NCI-H1105 (cell line): ENCODE measurements at places on chromosomes 7 and 10.

DNA sequence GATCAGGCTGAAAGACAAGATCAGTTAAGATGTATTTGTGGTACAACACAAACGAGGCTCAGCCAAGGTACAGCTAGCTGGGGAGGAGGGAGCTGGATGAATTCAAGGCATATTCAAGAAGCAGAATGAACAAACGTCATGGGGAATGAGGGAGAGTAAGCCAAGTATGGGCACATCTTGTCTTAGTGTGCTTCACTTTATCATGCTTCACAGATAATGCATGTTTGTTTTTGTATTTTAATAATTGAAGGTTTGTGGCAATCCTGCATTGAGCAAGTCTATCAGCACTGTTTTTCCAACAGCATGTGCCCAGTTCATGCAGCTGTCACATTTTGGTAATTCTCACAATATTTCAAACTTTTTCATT, 135.4 kb downstream of the HIBADH start:
- no peak for DNase-seq

GRCh38 chr7:103121641-103122040, 27.3 kb downstream of the NAPEPLD start:
- DNase-seq, result no peak

DNA sequence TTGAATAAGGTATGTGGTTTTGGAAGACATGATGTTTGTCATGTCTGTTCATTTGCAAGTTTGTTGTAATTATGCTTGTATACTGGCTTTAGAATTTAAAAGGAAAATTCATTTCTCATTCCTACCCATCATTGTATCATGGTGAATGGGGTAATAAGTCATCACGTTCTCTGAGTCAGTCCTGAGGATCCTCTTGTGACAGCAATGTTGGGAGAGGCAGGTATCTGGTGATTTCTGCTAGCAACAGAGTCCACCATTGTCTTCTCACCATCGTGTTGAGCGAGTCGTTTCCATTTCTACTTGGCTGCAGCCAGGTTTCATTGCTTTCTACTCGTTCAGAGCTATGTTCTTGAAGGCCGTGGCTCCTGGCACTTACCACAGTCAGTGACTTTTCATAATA, 16.3 kb downstream of the CUL1 start:
- DNase-seq, result no peak

DNA sequence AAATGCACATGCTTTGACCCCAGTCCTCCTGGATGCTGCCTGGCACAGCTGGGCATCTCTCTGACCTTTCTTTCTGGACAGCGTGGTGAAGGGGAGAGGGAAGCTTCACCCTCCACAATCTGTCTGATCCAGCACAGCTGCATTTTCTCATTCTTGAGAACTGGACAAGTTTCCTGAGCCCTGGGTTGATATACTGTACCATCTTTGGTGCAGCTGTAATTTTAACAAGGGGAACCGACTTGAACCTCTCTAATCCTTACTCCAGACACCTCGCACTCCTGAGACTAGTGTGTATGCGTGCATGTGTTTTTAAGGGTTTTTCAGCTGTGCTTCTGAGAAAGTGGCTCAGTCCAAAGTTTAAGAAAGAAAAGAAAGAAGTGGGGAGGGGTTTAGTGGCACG, 655.7 kb downstream of the INHBA start:
- no peak for DNase-seq

DNA sequence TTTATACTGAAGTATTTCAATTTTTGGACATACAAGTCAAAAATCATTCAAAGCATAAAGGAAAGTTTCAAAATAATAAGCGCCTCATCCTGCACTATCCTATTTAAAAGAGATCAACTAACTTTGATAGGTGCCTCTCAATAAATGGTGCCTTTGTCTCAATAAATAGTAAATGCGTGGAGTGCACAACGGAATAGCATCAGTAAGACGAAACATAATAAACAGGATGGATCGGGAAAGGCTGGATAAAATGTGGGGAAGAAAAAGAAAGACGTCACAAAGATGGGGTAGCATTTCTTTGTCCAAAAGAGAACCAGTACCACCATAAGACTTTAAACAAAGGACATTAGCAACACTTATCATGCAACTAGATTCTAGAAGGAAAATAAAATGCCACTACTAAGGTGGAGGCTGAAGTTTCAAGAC, 571 bp upstream of the PRKAR2B start:
- DNase-seq, result no peak

DNA sequence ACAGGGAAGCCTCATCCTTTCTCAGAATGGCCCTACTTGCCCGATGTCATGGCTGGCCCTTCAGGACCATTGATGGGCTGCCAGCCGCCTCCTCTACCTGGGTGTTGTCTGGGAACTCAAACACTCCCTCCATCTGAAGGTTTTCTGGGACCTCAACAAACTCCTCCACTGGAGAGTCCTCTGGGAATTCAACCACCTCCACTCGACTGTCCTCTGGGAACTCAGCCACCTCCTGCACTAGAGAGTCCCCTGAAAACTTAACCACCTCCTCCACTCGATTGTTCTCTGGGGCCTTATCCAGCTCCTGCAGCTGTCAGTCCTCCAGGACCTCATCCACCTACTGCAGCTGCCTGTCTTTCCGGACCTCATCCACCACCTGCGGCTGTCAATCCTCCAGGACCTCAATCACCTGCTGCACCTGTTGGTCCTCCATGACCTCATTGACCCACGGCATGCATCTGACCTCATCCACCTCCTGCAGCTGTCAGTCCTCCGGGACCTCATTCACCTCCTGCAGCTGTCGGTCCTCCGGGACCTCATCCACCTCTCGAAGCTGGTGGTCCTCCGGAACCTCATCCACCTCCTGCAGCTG, 37.1 kb downstream of the MAT1A start:
- DNase-seq, result no peak

DNA sequence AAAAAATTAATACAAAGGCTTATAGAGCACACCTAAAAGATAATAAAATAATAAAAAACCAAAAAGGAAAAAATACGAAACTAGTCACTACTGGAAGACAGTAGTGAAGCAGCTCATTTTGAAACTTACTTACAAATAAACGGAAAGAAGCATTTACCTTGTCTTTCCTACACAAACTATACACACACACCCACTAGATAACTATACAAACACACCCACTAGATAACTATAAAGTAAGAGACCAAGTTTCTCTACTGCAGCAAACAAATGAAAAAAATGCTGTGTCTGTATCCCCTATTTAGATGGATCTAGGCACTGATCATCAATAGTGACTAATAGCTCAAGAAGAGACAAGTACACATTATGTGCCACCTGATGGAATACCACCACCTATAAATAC, 49.2 kb downstream of the KIF5B start:
- no peak for DNase-seq

DNA sequence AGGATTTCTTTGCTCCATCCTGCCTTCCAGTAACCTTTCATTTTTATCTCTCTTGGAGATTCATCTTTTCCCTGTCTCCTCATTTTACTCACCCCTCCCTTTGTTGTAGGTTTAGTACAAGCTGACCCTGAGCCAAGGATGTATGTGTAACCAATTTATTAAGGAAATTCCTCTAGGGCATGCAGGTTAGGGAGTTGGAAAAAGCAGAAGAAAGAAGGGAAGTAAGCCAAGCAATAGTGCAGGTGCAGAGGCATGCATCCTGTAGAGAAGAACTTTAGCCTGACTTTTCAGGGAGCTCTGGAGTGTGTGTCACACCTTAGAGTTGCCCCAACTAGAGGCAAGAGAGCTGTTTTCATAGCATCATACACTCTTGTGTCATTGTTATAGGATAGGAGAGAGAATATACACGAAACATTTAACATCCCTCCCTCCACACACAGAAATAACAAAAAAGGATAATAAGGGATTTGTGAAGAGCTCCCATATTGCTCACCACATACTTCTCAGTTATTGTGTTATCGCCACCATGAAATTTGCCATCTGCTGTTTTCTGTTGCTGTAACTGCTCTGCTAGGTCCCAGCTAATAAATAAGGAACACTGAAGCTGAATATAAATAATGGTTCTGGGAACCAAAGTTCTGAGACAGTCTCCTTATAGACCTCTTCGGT, 21.8 kb upstream of the SEMA3C start:
- no peak for DNase-seq

- DNase-seq, result no peak
Measured at GRCh38 chr7:52254396-52255010, 780.9 kb upstream of the POM121L12 start.

DNA sequence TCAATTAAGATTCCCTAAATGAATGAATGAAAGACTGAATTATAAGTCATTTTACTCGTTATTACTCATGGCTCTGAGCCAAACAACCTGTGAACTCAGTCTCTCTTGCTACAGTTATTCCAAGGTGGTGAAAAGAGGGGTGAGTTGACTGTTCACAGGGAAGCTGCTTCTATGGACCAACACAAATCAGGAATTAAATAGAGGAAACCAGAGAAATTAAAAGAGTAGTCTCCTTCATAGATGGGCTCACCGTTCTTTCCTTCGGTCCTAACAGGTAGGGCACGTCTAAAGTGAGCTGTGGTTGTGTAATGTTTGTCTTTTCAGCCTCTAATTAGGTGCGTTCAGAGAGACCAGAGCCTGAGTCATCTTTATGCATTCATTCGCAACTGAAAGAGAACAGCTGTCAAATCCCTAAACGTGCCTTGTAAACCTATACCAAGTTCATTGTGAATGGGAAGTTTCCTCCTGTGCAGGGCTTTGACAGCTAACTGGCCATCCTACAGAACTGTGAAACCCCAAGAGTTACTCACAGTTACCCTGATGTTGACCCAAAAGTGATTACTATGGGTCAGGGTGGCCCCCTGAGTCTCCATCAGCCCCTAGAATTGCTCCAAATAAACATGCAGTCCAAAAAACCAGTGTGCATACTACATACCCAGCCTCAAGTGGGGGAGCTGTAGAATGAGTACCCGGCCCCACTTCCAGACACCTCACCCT, 18.2 kb upstream of the C10orf53 start:
- no peak for DNase-seq

DNA sequence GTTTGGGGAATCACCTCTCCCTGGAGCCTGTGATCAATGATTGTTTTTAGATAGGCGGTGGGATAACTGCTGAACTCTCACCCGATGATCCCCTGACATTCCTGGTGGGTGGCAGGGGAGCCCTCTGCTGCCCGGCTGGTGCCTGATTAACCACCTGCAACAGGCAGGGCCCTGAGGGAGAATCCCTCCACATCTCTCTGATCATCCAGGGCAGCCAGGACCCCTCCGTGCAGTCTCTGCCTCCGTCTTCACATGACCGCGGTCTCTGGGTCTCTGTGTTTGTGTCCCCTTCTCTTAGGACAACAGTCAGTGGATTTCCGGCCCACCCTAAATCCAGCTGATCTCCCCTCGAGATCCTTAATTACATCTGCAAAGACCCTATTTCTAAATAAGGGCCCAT, 17.4 kb downstream of the CALML5 start:
- no peak for DNase-seq

DNA sequence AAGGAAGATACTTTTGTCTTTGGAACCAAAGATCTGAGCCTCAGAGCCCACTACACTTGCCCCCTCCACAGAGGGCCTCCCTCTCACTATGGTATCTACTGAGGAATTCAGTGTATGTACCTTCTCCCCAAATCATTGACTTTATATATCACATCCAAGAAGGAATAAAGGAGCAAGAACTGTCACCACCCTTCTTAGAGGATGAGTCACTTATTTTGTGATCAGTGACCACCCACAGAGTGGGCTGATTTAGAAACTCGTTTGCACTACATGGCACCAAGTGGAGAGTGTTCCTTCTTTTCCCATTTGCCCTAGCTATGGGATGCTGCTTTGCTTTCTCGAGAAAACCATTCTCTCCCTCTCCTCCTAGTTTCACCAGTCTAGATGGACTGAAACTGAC, 5.7 kb downstream of the TMEM243 start:
- no peak for DNase-seq

DNA sequence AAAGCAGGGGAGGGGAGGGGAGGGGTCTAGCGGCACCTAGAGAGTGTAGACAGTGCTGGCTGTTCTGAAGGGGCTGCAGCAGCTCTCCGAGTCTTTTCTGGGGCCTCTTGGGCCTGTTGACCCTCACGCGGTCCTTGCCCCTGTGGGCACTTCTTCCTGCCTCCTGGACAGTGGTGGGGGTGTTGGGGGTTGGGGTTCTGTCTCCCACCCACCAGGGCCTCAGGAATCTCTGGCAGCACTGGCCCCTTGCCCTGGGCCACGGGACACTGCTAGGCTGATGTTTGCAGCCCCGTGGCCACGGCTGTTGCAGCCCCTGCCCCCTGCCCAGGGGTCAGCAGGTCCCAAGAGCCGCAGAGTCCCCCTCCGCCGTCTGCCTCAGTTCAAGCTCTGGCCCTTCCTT, 68.9 kb upstream of the INPP5A start:
- DNase-seq, result no peak

DNA sequence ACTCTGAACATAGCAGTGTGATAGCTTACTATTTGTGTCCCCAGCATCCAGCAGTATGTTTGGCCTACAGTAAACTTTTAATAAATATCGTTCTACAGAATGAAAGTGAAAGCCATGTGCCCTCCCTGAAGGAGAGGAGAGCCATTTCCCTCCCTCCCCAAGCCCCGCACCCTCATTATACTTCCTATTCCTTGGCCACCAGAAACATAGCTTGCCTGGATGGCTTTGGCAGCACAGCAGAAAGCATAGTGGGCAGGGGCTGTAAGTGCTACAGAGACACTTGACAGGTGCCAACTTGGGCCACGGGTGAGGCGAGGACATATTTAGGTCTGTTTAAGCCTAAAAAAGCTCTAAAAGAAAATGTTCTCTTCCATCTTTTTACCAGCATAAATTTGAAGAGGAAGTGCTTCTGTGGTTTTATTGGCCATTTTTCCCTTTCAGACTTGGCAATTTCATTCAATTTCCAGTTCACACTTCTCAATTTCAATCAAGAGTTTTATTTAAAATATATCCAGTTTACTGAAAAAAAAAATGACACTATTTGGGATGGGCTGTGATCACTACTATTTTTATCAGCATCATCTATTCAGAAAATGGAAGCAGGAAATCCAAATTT, 12.7 kb downstream of the HHEX start:
- DNase-seq, result no peak

DNA sequence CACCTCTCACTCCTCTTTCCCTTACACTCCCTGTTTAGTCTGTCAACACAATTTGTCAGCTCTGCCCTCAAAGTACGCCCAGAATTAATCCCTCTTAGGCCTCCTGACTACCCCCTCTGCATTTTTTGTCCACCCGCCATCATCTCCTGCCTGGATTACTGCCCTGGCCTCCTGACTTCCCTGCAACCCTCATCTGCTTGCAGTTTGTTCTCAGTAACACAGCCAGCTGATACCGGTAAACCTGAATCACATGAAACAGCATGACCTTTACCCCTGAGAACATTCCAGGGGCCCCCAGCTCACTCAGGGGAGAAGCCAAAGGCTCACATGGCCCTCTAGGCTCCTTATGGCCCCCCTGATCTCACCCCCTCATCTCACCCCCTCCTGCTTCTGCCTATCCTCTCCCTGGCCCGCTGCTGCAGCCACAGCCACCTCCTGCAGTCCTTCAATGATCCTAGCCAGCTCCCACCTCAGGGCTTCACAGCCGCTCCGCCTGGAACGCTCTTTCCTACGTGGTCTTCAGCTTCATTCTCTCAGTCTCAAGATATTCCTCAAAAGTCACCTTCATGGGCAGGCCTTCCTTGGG, 8.9 kb downstream of the C10orf53 start:
- DNase-seq, result no peak
